ENCODE measurements at places on chromosomes 12 and 14.

DNA sequence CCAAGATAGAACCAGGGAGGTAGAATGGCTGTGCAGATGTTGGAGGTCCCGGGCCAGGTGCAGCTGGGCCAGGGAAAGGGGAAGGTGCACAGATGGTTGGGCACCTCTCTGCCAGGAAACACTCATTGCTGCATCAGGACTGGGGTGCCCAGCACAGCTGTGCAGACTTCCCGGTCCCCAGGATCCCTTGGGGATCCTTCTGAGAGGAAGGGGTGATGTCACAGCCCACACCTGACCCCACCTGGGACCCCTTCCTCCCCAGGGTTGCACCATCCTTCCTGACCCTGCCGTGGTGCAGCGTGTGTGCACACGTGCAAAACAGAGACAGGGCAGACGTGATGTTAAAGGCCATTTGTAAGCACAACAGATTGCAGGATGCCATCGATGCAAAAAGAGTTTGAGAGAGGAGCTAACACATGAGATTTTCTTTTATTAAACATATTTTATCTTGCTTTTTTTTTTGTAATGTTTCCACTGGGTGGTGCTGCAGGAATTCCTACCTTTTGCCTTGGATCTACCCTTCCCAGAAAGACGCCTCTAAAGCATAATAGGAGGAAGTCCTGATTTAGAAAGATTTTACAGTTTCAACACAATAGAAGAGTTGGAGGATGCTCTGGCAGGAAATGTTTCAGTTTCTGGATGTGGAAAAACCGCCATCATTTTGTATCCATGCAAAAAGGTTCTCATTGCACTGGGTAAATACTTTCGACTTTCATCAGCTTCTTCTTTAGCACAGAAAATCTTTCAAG lies 14.8 kb downstream of the ELK3 start:
- no peak for DNase-seq

GRCh38 chr12:128672893-128673292 lies 150.9 kb downstream of the SLC15A4 start:
- DNase-seq: no peak

DNA sequence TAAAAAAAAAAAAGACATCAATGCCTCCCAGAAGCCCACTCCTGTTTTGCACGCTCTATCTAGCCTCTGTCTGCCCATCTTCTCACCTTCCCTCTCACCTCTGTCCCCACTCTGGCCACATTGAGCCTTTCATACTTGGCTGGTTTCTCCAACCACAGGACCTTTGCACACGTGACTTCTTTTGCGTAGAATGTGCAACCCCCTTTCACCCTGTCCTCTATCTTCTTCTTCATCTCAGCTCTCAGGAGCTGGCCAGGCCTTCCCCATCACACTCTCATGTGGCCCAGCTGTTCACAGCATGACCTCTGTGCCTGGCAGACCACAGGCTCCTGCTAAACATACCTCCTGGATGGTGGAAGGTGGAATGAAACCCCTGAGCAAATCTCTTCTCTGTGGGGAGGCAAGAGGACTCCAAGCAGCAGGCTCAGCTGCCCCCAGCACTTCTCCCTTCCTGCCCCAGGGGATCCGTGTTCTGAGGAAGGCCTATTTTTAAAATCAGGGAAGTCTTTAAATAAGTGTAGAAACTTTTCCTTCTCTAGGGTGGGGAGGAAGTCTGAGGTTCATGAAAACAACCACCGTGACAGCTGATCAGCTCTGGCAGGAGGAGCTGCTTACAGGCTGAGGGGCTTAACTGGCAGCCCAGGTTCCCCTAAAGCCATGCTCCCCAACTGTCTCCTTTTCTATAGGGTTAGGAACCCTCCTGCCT lies 11.6 kb downstream of the HVCN1 start:
- no peak for DNase-seq

DNA sequence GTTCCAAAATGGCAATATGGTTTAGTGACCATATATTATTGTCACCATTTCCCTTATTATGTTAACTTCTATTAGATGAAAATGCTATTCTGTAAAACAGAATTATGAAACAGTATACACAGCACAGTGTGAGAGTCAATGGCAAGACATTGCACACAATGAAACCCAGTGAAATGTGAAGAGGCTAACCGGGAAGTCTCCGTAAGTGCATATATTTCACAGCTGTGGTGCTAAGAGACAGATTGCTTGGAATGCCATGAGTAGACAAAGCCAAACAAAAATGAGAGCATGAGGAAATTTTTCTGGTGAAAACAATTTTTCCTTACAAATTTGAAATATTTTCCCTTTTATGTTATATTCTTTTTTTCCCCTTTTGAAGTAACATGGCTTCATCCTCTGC lies 49.4 kb downstream of the DYRK2 start:
- no peak for DNase-seq

GRCh38 chr12:96399120-96399918 lies 920 bp downstream of the CDK17 start:
- DNase-seq: peak; percentile 54

- no peak for DNase-seq
These were observed 700.1 kb downstream of the MED13L start for GRCh38 chr12:115577401-115577800.

DNA sequence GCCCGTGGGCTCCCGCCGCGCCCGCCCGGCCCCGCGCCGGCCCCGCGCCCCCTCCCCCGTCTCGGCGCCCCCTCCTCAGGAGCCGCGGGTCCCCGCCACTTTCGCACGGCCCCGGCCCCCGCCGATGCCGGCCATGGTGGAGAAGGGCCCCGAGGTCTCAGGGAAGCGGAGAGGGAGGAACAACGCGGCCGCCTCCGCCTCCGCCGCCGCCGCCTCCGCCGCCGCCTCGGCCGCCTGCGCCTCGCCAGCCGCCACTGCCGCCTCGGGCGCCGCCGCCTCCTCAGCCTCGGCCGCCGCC lies 263 bp downstream of the RCOR1 start:
- DNase-seq: no peak

All from stimulated activated CD4-positive, alpha-beta T cell treated with anti-CD3 and anti-CD28 coated beads, Interleukin-12 subunit alpha, Interleukin-12 subunit beta, amount 100 ng/mL, for 48 hours (primary cell).